CD14-positive monocyte (primary cell): ENCODE measurements at places on chromosomes 11 and 22.

- DNase-seq, result no peak
- no peaks in the 10 kb centered on the region for H3K4me1 ChIP-seq
- no peaks in the 10 kb centered on the region for H3K27me3 ChIP-seq
- H3K36me3 ChIP-seq, result no peaks in the 10 kb centered on the region
- no peak overlapping the region for H3K27ac ChIP-seq
- no peak overlapping the region for H3K4me3 ChIP-seq
These were observed 534.3 kb upstream of the ARHGAP42 start for GRCh38 chr11:100152766-100153165.

GRCh38 chr22:50665212-50665611 lies 7.4 kb upstream of the SHANK3 start:
- no peaks in the 10 kb centered on the region for H3K27me3 ChIP-seq
- H3K36me3 ChIP-seq, result no peaks in the 10 kb centered on the region
- H3K4me1 ChIP-seq, result no peaks in the 10 kb centered on the region
- H3K4me3 ChIP-seq, result no peak overlapping the region
- DNase-seq, result no peak

DNA sequence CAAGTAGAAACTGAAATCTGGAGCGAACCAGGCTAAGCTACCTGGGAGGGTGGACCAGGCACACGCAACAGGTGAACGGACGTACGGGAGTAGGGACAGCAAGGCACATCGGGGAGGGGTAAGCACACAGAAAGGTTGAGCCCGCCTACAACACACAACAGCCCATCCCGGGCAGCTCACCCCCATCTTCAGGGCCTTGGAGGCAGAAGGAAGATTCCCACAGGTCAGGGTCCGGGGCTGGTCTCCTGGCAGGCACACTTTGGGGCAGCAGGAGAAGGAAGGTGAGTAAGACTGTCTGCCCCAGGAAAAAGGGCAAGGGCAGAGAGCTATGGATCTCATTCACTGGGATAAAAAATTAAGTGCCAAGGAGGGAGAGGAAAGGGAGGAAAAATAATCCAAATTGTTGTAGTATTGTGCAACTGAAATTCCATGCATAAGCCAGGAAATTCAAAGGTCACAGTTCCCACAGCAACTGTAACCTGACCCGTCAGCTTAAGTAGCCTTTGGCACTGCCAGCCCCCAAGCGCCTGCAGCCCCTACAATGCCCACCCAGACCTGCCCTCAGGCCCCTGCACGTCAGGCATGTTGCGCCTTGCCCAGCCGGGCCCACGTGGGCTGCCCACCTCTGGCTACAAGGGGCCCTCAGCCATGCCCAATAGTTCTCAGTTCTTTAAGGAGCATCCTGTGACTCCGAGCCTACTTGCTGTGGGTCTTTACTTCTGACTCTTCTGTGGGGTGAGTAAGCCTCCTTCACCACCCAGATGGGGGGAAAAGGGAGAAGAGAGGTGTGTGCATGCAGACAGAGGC lies 51.8 kb downstream of the MICAL3 start:
- no peaks in the 10 kb centered on the region for H3K27me3 ChIP-seq
- no peak for DNase-seq
- no peak overlapping the region for H3K27ac ChIP-seq
- H3K36me3 ChIP-seq, result no peaks in the 10 kb centered on the region
- no peaks in the 10 kb centered on the region for H3K4me1 ChIP-seq
- H3K4me3 ChIP-seq, result no peak overlapping the region

DNA sequence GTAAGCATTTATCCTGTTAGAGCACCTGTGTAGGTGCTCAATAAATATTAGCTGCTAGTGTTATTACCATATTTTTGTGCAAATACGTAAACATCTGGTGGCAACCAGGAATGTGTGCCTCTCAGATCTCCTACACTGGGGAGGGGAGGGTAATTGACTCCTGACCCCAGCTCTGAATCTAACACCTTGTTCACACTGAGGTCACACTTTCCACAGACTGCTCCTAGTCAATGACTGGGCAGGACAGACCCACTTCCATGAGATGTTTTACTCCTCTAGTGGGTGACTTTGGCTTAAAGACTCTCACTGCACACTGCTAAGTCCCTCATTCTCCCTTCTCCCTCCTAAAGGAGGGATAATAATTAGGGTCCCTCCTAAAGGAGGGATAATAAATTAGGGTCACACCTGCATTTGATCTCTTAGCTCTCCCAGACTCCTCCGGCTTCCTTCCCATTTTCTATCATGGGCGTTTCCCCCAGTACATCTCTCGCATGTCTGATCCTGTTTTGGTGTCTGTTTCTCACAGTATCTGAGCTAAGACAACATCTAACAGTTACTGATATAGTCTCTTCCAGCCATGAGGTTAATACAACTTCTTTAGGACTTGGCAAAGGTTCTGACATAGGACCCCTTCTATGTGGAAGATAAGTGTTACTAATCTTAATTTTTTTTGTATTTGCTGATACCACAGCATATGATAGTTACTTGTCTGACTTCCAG lies 8.0 kb downstream of the CSTPP1 start:
- H3K36me3 ChIP-seq, result no peaks in the 10 kb centered on the region
- no peaks in the 10 kb centered on the region for H3K27me3 ChIP-seq
- no peak overlapping the region for H3K4me3 ChIP-seq
- H3K4me1 ChIP-seq, result no peaks in the 10 kb centered on the region
- no peak overlapping the region for H3K27ac ChIP-seq

GRCh38 chr11:119651802-119652584 lies 77.0 kb downstream of the NECTIN1 start:
- H3K4me1 ChIP-seq, result no peaks in the 10 kb centered on the region
- H3K27me3 ChIP-seq, result peaks cover 2% of the 10 kb centered on the region
- no peak for DNase-seq
- H3K36me3 ChIP-seq, result no peaks in the 10 kb centered on the region
- H3K27ac ChIP-seq, result no peak overlapping the region

GRCh38 chr11:4134806-4135205 lies 40.2 kb downstream of the RRM1 start:
- peaks cover 81% of the 10 kb centered on the region for H3K36me3 ChIP-seq
- H3K27ac ChIP-seq, result no peak overlapping the region
- H3K4me3 ChIP-seq, result no peak overlapping the region
- H3K4me1 ChIP-seq, result no peaks in the 10 kb centered on the region
- H3K27me3 ChIP-seq, result no peaks in the 10 kb centered on the region
- DNase-seq, result no peak
